Stimulated activated CD4-positive, alpha-beta T cell treated with anti-CD3 and anti-CD28 coated beads, Interleukin-12 subunit alpha, Interleukin-12 subunit beta, amount 100 ng/mL, for 4 hours (primary cell): ENCODE measurements at places on chromosomes 1 and 21.

GRCh38 chr1:241532864-241533263 lies 686 bp downstream of the KMO start:
- no peak for DNase-seq

GRCh38 chr1:203931953-203932352 lies 70.6 kb downstream of the SNRPE start:
- DNase-seq: no peak

DNA sequence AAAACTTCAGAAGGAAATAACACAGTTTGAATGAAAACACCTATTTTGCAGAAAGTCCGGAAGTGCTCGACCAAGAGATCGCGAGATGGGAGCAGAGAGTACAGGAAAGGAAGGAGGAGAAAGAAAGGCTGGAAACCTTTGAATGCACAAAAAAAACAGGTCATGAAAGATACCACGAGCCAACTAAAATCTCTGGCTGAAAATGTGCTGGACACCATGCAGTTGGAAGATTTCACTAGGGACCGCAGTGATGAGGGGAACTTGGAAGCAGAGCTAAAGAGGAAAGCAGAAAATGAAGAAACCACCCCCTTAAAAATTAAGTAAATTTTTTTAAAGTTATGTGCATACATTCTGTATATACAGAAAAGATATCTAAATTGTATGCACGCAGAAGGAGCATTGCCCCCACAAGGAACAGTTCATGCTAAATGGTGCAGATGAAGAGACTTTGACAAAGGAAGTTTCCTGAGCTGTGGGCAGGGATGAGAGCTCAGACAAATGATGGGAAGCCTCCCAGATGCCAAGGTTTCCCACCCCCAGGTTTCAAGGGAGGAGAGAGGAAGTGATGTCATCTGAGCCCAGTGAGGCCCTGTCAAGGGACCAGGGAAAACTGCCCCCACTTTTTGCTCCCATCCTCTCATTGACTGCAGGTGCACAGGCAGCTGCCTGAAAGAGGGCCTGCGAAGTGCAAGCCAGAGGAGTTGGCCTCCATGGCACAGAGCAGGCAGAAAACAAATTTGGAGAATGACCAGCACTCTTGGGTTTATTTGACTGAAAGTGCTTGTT lies 52.5 kb downstream of the ETS2 start:
- no peak for DNase-seq

DNA sequence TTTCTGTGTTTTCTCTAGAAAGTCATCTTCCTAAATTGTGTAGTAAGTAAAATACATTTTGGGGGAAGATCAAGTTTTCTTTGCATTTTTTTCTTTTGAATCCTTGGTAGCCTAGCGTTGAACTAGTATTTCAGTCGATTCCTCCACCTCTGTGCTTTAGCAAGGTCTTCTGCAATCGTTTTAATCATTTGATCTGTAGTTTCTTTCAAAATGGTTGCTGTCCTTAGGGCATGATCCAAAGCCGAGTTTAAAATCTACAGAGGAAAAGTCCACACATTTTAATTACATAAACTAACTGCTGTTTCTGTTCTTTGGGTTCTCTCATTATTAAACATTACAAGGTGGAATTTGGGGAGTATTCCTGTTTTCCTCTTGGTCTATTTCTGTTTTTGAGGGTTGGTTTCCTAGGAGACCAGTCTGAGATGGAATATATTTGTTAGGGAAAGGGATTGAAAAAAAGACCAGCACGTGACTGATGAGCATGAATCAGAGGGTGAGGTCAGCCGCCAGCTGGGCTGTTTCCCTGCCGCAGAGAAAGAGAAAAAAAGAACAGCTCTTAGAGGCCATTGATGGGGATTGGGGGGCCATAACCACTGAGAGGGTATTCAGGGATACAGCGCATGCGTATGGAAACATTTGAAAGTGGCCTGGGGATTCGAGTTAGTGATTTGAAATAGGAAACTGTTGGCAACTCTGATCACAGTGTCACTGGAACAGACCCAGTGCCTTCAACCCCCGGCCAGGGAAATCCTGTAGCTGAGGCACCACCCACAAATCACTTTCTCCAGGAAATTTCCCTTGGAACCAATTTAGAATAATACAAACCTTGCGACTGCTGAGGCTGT lies 40.6 kb downstream of the AKNAD1 start:
- DNase-seq: no peak

DNA sequence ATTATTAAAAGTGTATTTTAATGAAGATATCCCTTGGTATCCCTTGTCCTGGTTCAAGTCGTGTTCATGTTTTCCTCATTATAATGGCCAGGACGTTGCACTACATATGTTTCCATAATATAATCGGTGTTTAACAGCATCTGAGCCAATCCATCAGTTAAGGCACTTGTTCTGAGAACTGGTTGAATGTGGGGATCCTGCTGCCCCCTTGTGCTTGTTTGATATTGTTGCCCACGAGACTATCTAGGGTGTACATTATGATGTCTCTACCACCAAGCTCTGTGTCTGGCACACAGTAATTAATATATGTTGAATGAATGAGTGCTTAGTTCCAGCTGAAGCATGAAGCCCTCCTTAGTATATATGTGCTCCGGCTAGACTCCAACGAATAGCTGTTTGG lies 193.0 kb downstream of the CACNA1E start:
- no peak for DNase-seq

- peak; percentile 87 for DNase-seq
Measured at GRCh38 chr1:16055613-16056520, 12.3 kb downstream of the CLCNKB start.

DNA sequence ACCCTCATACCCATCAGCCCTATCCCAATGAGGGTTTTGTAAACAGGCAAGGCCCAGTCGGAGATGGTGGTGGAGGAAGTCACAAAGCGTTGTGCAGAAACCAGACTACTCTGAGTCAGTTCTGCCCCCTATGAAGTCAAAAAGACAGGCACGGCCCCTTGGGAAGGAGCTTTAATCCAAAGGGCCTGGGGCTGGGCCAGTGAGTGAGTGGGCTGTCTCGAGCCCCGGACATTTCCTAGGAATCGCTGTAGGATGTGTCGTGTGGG lies 442 bp upstream of the AHCYL1 start:
- DNase-seq: no peak

DNA sequence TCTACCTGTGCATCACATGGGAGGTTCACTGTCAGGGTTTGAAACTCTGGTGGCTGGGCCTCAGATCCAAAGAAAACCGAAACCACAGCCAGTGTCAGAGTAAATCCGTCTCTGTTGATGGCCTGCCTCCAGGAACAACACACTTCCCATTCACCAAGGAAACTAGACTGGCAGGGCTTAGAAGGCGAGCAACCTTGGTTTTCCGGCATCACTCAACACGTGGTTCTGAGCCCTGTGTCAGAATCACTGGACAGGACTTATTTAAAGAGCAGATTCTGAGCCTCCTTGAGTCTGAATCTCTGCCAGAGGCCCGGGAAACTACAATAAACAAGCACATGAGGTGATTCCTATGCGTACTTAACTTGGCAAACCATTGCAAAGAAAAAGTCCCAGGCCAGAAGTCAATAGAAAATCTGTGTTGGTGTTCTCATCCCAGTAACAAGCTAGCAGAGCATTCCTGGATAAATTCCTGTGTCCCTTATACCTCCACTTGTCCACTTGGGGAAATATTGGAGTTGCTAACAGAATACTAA lies 70.0 kb downstream of the KCTD3 start:
- DNase-seq: no peak

DNA sequence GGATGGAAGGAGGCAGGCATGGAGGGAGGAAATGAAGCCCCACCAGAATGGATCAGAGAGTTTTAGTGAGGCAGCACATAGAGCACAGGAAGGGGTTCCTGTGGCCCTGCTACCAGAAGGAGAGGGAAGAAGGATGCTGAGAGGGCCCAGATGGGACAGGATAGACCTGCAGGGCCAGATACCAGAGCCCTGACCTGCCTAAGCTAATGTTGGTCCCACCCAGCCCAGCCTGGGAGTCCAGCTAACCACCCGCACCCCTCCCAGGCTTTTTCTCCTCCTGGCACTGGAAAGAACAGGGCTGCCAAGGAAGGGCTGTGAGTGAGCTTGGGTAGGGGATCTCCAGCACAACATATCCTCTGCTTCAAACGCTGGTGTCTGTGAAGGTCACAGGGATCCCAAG lies 6.9 kb downstream of the NECTIN4 start:
- no peak for DNase-seq

DNA sequence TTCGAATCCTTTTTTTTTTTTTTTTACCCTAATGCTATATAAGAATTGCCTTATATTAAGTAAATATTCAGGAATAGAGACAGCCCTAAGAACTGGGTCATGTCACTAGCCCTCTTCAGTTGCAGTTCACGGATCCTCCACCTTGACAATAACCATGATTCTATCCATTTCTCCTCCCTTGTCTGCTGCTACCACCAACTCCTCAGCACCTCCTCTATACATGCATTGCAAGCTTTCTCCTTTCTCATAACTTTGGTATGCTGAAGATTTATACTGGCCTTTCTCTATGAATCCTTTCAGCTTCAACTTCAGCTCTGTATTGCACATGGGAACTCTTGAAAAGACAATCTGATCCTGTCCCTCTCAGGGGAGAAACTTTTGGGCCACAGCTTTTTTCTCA lies 14.3 kb upstream of the DR1 start:
- no peak for DNase-seq

DNA sequence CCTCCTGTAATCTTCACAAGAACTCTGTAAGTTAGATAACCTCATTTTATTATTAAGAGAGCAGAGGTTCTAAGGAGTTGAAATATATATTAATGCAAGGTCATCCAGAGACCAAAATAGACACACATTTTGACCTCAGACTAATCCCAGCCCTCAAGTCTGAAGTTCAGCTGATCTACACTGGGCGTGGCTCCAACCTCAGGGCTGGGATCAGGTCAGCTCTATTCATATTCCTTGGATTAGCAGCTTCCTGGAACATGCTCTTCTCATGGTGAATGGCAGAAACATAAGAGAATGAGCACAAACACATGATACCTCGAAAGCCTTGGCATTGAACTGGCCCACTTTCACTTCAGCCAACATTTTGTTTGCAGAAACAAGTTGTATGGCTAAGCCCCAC lies 200.8 kb upstream of the ST6GALNAC5 start:
- no peak for DNase-seq

GRCh38 chr1:16975211-16975610 lies 5.2 kb downstream of the MFAP2 start:
- DNase-seq: no peak

DNA sequence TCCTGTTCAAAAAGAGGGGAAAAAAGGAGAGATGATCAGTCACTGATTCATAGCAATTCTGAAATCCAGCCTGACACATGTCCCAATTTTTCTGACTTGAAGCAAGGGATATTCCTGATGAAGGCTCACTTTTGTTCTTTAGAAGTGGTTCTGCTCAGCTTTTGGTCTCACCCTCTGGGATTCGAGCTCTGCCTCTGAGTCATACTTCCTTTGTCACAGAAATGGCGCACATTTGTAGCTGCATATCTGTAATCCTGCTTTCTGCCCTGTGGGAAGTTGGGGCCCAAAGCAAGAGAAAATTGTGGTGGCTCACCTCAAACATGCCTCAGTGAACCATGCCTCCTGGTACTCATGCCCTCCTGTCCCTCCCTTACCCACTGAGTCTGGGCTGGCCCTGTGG lies 22.3 kb upstream of the FAM78B start:
- no peak for DNase-seq

- DNase-seq: no peak
Measured at GRCh38 chr1:230568008-230568407, 74.3 kb upstream of the COG2 start.
